ENCODE measurements at places on chromosomes 4 and X.

- no peak for DNase-seq
Measured at GRCh38 chrX:113929004-113929403, 654.9 kb upstream of the HTR2C start.

- no peak for DNase-seq
Measured at GRCh38 chrX:4655743-4656142, 942.3 kb upstream of the PRKX start.

DNA sequence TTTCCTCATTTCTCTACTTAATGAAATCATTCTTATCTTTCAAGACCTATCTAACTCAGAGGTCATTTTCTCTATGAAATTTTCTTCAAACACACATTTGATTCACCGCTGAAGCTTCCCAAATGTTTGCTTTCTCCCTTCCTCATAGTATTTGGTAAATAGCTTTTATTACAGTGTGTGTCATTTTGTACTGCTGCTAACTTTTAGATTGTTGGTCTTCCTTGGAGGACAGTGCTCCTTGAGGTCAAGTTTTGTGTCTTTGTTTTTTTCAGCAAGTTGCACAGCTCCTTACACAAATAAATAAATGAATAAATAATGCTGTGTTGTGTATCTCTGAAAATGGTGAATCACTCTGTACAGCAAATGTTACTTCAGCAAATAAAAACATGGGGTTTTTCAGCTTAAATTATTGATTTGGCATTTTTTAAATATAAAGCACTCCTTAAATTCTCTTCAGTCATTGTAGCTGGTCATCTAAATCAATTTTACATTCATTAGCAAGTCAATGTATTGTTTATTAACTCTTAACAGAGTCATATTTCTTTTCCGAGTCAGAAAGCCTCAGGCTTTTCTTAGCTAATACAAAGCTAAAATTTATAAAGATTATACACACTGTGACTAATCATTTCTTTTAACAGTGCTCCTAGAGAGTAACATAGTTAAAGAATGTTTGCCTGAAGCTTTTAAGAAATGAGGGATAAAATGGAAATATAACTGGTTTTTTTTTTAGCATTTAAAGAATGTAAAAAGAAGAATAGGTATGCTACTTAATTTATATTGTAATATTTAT is 30.1 kb upstream of the MAD2L1 start:
- DNase-seq, result no peak

DNA sequence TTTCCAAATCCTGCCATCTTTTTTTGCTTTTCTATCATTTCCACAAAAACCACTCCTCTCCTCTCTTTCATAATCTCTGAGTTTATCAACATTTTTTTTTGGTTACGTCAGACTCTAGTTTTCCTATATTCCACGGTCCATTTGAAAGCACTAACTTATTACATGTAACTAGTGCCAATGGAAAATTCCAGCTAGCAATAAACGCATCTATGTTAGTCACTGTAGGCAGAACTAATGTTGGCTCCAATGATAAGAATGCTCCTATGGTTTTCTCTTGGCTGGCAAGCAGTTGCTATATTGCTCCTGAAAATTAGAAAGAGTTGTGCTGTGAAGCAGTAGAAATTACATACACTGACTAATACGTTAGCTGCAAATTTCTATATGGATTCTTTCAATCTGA is 634.6 kb upstream of the FTHL17 start:
- DNase-seq, result no peak

DNA sequence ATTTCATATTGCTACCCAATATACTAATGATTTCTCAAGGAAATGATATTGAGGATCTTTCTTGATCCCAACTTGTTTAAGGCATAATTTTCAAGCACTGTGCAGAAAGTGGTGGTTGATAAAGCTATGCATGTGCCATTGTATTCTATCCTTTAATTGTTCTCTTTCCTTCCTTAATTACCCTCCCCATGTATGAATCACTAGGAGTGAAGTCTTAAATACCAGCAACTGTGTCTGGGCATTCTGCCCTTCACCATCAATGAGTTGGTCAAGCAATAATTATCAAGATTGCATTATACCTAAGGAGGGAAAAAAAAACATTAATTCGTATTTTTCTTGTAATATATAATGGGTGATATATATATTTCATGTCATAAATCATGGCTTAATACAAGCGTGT is 111.8 kb upstream of the FRMPD4 start:
- DNase-seq, result no peak

GRCh38 chrX:40120838-40121580 is 23.3 kb upstream of the BCOR start:
- DNase-seq, result no peak

DNA sequence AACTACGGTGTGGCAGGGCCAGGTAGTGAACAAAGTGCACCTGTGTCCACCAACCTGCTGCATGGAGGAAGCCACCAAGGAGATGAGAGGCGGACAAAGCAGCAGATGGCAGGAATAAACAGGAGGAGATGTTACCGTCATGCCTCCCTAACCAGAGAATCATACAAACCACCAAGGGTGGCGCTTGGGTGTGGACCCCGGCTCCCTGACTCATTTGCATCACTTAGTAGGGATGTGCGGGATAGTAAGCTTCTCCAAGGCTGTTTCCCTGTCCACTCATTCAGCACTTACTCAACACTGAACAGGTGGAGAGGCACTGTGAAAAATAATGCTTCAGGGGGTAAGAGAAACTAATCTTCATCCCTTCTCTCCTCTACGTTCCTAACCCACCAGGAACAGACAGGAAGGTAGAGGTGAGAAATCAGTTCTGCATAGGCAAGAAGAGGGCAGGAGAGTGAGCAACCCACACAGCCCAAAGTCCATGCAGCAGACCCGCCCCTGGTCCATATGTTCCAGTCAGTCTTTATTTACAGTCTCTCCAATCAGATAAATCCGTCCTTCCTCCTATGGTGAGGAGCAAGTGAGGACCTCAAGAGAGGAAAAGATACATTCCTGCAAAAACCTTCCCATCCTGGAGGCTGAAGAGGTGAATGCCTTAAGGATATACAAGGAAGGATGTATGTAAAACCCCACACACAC is 34.0 kb downstream of the QDPR start:
- DNase-seq, result no peak

GRCh38 chr4:33930497-33930896 is 2313.8 kb downstream of the ARAP2 start:
- no peak for DNase-seq

- DNase-seq, result no peak
Measured at GRCh38 chr4:86908251-86908657, 16.0 kb upstream of the C4orf36 start.

DNA sequence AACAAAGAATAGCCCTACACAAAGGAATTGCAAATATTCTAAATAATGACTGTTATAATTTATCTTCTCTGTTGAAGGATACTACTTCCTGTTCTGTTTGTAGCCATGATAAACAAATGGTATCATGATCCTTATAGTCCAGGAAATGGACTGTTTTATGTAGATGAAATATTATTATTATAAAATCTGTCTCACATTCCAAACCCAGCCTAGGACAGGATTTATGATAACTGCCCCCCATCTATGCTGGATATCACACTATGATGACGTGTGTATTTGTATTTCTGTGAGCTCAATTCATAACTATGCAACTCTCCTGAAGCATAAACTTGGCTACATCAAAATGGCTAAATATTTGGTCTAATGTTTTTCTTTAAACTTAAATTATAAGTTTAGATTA is 21.3 kb downstream of the DMD start:
- DNase-seq, result no peak

DNA sequence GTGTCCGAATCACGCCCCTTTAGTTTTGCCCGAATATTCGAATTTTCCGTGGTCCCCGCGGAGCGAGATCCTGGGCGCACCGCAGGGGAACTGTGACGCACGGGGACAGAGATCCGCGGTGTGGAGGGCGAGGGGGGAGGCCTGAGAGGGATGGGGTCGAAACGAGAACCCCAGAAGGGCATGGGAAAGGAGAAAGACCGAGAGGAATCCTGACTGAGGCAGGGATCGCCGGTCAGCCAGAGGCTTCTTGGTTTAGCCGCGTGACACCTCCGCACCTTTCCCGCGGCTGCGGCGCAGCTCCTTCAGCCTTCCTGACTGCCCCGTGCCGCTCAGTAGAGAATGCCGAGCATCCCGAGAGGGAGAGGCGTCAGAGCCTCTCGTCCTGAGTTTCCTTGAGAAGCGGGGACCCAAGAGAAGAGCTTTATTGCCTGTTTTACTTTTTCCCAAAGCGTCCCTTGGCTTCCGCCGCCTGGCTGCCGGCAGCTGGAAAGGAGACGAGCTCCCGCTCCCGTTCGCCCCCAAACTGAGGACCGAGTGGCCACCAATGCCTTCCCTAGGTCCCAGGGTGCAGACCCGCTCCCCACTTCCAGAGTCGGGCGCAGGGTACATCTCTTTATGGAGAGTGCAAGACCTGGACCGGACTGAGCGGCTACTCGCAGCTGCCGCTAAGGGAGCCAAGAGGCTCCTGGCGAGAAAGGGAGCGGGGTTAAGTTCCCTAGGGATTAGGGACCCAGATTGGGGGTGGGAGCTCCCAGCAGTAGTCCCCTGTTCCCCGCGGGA is 911 bp upstream of the GPR50 start:
- DNase-seq, result no peak

DNA sequence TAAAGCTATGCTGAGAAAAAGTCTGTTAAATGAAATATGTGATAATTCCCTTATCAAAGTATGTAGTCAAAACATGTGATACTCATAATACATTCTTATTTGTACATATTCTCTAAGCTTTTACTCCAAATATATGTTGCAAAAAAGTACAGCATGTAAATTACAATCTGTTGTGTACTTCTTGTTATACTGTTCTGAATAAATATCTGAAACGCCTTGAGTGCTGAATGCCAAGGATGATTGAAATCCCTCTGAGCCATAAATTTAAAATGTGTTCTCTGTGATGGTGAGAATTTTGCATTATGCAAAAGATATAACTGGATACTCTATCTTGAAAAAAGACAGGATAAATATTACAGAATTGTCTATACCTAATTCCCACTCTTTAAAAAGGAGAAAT is 1128.0 kb downstream of the STPG2 start:
- no peak for DNase-seq

- DNase-seq, result no peak
Measured at GRCh38 chr4:129240816-129241215, 144.9 kb downstream of the C4orf33 start.

DNA sequence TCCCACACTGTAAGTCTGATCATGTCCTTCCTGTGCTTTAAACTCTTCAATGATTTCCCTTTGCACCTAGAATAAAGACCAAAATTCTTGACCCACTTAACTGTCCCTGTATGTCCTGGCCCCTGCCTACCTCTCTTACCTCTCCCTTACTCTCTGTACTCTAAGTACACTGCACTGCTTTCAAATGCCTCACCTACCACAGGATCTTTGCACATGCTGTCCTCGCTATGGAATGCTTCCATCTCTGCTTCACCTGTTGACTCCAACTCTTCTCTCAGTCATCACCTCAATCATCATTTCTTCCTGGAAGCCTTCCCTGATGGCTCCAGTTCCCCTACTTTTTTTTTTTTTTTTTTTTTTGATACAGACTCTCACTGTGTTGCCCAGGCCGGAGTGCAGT is 29.0 kb upstream of the SEPTIN6 start:
- DNase-seq, result no peak

- DNase-seq, result no peak
Measured at GRCh38 chr4:159051245-159052071, 51.4 kb upstream of the RAPGEF2 start.

- peak; percentile 14 for DNase-seq
Measured at GRCh38 chrX:108070891-108071290, 20.5 kb downstream of the PSMD10 start.

GRCh38 chrX:618761-619450 is 11.7 kb upstream of the SHOX start:
- DNase-seq, result no peak

- DNase-seq, result no peak
Measured at GRCh38 chr4:124437853-124438495, 274.6 kb downstream of the ANKRD50 start.

- DNase-seq, result no peak
Measured at GRCh38 chr4:85824166-85824945, 349.4 kb downstream of the ARHGAP24 start.

DNA sequence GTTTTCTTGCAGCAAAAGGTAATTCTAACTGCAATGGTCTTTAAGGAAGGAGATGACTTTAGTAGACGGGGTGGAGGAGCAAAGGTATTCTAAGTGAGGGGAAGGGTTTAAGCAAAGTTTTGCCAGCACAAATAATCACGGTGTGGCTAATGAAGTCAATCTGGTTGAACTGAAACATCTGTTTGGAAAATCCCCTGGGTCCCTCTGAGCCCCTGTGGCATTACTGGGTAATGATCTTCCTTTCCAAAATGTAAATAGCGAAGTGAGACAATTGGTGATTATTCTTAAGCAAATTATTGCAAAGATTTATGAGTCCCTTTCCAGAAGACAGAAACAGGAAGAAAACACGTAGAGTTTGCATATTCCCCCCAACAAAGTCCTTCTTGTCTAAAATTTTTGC is 47.2 kb downstream of the FGFBP1 start:
- DNase-seq, result no peak

DNA sequence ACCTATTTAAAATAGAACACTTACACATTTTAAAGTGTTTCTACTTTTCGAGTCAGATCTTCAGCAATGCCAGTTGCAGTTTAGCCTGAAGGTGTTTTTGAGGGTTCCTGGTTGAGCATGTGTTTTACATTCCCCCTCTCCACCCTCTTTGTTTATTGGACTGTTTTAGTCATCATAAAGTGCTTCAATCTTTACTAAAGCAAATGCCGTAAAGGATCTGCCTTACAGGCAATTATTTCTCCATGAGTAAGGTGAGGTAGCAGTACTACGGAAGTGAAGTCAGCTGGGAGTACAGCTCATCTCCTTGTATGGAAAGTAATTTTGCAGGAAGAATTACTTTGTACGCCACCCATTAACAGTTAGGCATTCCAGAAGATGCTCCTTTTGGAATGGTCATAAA is 36.9 kb downstream of the PDLIM5 start:
- DNase-seq, result no peak

DNA sequence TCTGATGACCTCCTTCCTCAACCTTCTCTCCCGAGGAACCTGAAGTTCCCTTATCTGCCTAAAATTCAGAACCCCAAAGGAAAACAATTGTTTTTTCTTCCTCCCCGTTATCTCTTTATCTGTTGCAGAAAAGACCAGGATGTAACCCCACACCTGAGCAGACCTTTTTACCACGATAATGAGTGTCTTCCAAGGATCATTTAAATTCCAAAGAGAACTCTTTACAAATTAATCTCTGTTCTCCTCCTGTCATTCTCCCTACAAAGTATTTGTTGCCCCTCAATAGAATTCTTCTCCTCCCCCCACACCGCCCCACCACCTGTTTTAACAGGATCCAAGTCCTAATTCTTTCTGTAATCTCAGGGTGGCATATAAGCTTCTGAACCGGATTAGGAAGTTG is 78.5 kb upstream of the NLGN4X start:
- DNase-seq, result no peak
